ENCODE measurements at places on chromosomes 11 and 22. TPM values are rescaled to one million over a fixed set of nuclear protein-coding genes. Genes with fewer than 3 reads are reported as not detected.

DNA sequence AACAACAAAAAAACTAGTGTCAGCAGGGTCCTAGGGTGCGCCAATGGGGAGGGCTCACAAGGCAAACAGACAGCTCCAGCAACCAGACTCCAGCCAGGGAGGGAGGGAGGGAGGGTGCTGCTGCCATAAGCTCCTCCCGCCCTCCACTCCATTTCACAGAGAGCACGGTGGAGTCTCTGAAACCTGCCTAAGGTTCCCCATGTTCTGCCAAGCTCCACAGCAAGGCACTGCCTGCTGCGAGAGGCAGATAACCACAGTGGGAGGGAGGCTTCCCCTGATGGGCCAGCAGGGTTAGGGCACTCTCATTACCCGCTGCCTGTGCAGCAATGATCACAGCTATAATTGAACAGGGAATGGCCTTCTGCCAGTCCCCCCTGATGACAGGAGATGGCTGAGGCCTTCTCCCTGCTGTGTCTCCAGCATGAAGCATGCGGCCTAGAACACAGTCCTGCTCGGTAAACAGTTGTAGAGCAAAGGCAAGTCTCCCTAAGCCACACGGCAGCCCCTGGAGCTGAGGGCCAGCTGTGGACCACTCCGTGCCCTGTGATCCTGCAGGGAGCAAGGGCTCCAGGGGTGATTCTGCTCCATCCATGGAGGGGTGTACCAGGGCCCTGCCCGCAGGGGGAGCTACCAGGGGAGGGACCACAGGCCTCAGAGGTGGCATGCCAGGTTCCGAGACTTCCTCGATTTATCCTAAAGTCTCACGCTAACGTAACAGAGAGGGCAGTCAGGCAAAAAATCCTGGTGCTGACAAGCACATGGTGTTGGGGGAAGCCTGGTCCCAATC, 42.9 kb downstream of the PC start:
- no peaks in the 10 kb centered on the region for H3K27me3 ChIP-seq
- H3K4me3 ChIP-seq, result no peak overlapping the region
- H3K27ac ChIP-seq, result no peak overlapping the region
- H3K36me3 ChIP-seq, result no peaks in the 10 kb centered on the region
- H3K4me1 ChIP-seq, result no peaks in the 10 kb centered on the region

TEX12 gene
- total RNA-seq, result 0.23 TPM

GRCh38 chr22:48902001-48902869, 925.4 kb downstream of the BRD1 start:
- no peaks in the 10 kb centered on the region for H3K27me3 ChIP-seq
- no peaks in the 10 kb centered on the region for H3K4me1 ChIP-seq
- no peak overlapping the region for H3K4me3 ChIP-seq
- no peak for DNase-seq
- no peak overlapping the region for H3K27ac ChIP-seq

OR4A16 gene
- total RNA-seq, result not detected

MRGPRF gene
- 104 TPM for total RNA-seq

DNA sequence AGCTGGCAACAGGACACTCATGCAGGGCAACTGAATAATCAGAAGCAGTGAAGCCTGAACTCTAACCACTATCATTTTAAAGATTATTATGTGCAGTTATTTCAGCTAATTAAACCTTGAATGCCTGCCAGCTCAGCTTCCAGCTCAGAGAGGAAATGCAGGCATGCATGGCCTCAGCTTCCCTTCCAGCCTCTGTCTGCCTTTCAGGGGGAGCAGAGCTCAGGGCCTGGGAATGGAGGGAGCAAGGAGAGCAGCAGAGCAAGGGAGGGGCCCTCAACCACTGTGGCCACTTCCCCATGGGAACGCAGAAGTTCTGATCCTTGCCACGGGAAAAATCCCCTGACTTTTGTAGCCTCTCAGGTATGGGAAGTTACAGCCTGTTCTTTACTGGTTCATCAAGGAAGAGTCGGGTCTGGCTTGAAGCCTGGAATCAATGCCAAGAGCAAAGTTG, 32.5 kb upstream of the APLNR start:
- no peak overlapping the region for H3K4me3 ChIP-seq
- H3K27me3 ChIP-seq, result no peaks in the 10 kb centered on the region
- no peaks in the 10 kb centered on the region for H3K36me3 ChIP-seq
- DNase-seq, result no peak
- no peaks in the 10 kb centered on the region for H3K4me1 ChIP-seq
- H3K27ac ChIP-seq, result no peak overlapping the region

IL10RA gene
- 7.5 TPM for total RNA-seq

ELFN2 gene
- not detected for total RNA-seq

DNA sequence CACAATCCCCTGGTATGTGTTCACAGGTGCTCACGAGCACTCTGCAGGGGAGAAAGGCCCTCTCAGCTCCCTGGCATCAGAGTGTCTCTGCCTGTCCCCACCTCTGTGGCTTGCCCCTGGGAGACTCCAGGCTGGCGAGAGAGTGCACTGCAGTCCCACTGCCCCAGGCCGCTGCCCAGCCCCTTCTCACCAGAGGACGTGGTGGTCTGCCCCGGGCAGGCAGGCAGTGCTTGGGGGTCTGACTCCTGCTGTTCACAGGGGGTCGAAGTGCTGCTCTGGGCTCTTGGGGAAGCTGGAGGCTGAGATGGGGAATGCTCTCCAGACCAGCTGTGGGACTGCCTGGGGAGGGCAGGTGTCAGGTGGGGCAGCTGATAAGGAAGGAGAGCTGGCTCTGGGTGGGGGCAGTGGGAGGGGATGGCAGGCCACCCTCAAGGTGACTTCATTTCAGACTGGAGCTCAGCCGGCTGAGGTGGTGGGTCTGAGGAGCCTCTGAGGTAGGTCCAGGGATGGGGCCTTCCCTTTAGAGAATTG, 151.0 kb upstream of the B3GAT1 start:
- H3K27me3 ChIP-seq, result no peaks in the 10 kb centered on the region
- no peaks in the 10 kb centered on the region for H3K4me1 ChIP-seq
- DNase-seq, result no peak
- H3K4me3 ChIP-seq, result no peak overlapping the region
- H3K36me3 ChIP-seq, result no peaks in the 10 kb centered on the region
- no peak overlapping the region for H3K27ac ChIP-seq

ROM1 gene
- 9.8 TPM for total RNA-seq

- H3K27ac ChIP-seq, result no peak overlapping the region
- no peaks in the 10 kb centered on the region for H3K27me3 ChIP-seq
- no peak overlapping the region for H3K4me3 ChIP-seq
- DNase-seq, result no peak
- no peaks in the 10 kb centered on the region for H3K4me1 ChIP-seq
These were observed 90.3 kb upstream of the CD82 start for GRCh38 chr11:44475114-44475686.

GRCh38 chr11:61764606-61765260, 12.3 kb downstream of the MYRF start:
- no peaks in the 10 kb centered on the region for H3K36me3 ChIP-seq
- H3K27me3 ChIP-seq, result no peaks in the 10 kb centered on the region

- DNase-seq, result no peak
- no peaks in the 10 kb centered on the region for H3K27me3 ChIP-seq
- peaks cover 10% of the 10 kb centered on the region for H3K4me1 ChIP-seq
- no peak overlapping the region for H3K27ac ChIP-seq
- no peak overlapping the region for H3K4me3 ChIP-seq
- H3K36me3 ChIP-seq, result no peaks in the 10 kb centered on the region
These were observed 12.1 kb downstream of the SLC25A1 start for GRCh38 chr22:19166421-19166820.

GDPD4 gene
- not detected for total RNA-seq

DNA sequence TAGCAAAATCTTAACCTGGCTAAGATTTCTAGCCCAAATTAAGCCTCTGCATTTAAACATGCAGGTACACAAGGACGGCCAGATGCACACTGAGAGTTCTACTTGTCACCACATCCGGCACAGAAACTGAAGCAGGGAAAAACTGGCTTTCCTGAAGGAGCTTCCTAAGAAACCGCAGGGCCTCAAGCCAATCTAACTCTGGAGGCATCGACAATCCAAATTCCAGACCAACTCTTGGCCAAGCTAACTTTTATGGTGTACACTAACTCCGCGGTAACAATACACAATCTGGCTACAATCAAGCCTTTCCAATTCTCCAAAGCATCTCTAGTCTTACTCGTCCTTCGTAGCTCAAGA, 1.2 kb downstream of the MSANTD2 start:
- DNase-seq, result no peak
- H3K27ac ChIP-seq, result no peak overlapping the region
- no peaks in the 10 kb centered on the region for H3K36me3 ChIP-seq
- H3K27me3 ChIP-seq, result no peaks in the 10 kb centered on the region
- H3K4me3 ChIP-seq, result peak overlapping the region; percentile 98

- H3K27ac ChIP-seq, result no peak overlapping the region
- no peaks in the 10 kb centered on the region for H3K36me3 ChIP-seq
- H3K4me1 ChIP-seq, result no peaks in the 10 kb centered on the region
- DNase-seq, result no peak
- H3K4me3 ChIP-seq, result no peak overlapping the region
- no peaks in the 10 kb centered on the region for H3K27me3 ChIP-seq
These were observed 137.7 kb upstream of the DDI1 start for GRCh38 chr11:103898577-103899336.

DNA sequence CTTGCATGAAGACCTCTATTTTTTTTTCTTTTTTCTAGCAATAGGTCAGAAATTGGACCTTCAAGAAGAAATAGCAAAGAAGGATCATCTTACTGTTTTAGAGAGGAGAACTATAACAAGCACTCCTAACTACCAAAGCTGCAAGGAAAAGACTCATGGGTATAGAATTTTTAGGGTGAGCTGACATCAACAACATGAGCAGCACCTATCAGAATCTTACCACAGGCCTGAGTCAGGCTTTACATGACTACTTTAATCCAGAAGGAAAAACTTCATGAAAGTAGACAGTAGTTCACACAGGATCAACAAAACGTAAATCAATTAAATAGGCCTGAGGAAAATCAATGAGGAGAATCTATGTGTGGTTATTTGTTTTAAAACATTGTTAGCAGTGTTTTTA, 130.5 kb downstream of the FAM76B start:
- no peaks in the 10 kb centered on the region for H3K27me3 ChIP-seq
- H3K4me1 ChIP-seq, result no peaks in the 10 kb centered on the region
- no peak overlapping the region for H3K4me3 ChIP-seq
- no peaks in the 10 kb centered on the region for H3K36me3 ChIP-seq
- no peak overlapping the region for H3K27ac ChIP-seq
- no peak for DNase-seq

MS4A3 gene
- not detected for total RNA-seq

MLC1 gene
- total RNA-seq, result not detected

PTPRCAP gene
- total RNA-seq, result 2.4 TPM

NOX4 gene
- total RNA-seq, result 1.6 TPM

DNA sequence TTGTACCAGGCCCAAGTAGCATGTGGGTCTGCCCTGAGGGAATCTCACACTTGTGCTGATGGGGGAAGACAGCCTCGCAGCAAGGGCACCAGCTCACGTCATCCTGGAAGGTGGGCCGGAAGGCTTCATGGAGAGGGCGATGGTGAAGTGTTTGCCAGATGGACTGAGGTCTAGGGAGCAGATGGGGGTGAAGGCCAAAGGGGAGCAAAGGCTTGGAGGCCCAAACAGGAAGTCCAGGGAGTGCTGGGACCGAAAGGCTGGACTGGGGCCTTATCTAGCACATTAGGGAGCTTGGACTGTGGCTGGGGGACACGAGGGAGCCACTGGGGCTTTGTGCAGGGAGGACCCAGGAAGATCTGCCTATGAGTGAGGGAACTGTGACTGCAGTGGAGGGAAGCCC, 1.2 kb upstream of the TNFRSF13C start:
- no peak overlapping the region for H3K4me3 ChIP-seq
- H3K27me3 ChIP-seq, result no peaks in the 10 kb centered on the region
- no peak overlapping the region for H3K27ac ChIP-seq
- DNase-seq, result no peak
- no peaks in the 10 kb centered on the region for H3K36me3 ChIP-seq
- H3K4me1 ChIP-seq, result peaks cover 3% of the 10 kb centered on the region

GRCh38 chr11:45022294-45023064, 71.8 kb upstream of the TP53I11 start:
- H3K36me3 ChIP-seq, result no peaks in the 10 kb centered on the region
- no peak for DNase-seq
- H3K27me3 ChIP-seq, result no peaks in the 10 kb centered on the region
- H3K4me1 ChIP-seq, result peaks cover 7% of the 10 kb centered on the region
- H3K4me3 ChIP-seq, result no peak overlapping the region

FOLR1 gene
- total RNA-seq, result 19.6 TPM

DNA sequence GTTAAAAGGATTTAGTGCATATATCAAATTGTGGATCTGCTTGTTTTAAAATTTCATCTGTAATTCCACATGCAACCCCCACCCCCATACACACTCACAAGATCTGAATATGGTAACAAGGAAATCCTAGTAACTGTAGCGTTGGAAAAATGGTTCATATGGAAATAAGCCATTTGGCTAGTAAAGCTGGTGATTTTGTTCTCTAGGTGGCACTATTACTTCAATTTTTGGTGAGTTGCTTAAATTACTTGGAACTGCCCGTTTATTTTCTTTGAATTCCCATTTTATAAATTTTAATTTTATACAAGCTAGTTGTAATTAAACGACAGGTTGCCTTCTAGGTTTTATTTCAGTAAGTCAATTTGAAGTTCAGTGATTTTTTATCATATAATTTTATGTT, 5.3 kb downstream of the BDNF start:
- no peaks in the 10 kb centered on the region for H3K27me3 ChIP-seq
- no peak for DNase-seq
- no peak overlapping the region for H3K27ac ChIP-seq
- peaks cover 2% of the 10 kb centered on the region for H3K4me1 ChIP-seq
- H3K4me3 ChIP-seq, result no peak overlapping the region
- H3K36me3 ChIP-seq, result no peaks in the 10 kb centered on the region

DNA sequence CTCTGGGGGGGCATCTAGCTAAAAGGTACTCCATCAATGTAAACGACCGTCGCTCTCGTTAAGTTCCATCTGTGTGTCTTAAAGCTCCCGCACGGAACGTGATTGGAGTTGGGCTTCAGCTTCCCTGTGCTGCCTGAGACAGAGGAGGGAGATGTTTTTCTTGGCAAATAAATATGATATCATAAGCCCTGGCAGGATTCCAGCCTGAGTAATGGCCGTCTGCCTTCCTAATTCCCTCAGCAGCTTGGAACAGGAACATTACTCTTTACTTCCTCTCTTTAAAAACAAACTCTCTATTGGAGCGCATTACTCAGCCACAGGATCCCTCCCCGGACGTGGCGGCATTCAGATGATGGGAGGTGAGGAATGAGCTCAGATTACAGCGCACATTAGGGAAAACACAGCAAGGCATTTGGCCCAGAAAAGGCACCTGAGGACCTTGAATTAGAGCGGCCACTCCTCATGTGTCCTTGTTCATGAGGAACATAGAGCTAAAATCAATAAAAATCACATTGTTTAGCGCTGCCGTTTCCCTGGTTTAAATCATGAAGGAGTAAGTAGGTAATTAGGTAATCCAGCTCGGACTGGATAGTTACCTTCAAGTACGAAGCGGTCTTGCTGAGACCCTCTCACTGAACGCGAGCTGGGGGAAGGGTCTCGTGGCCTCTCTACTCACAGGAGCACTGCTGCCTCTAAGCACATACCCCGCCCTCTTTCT, 230.4 kb downstream of the ST3GAL4 start:
- H3K36me3 ChIP-seq, result no peaks in the 10 kb centered on the region
- peak; percentile 61 for DNase-seq
- no peak overlapping the region for H3K27ac ChIP-seq

DNA sequence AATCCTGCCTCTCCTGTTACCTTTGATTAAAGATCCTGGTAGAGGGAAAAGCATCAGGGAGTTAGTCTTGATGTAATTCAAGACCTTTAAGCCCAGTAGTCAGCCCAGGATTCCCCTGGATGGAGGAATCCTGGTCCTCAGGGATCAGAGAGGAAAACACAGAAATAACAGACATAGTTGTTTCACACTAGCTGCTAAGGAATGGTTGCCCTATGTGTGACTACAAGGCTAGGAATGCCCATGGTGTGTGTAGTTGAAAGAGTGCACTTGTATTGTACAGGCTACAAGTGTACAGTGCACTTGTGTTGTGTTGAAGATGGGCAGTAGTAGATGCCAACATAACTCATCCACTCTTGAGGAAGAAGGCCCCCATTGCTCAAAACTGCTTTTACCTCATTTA, 226.8 kb downstream of the AASDHPPT start:
- DNase-seq, result no peak
- no peaks in the 10 kb centered on the region for H3K4me1 ChIP-seq
- H3K27me3 ChIP-seq, result no peaks in the 10 kb centered on the region
- no peak overlapping the region for H3K27ac ChIP-seq

Measured in ovary (tissue), 10 donors.